ENCODE measurements at places on chromosomes 12 and 14.

- no peak for DNase-seq
These were observed 14.2 kb downstream of the APPL2 start for GRCh38 chr12:105221583-105222283.

GRCh38 chr14:23697680-23698079 lies 61.5 kb downstream of the DHRS2 start:
- no peak for DNase-seq

DNA sequence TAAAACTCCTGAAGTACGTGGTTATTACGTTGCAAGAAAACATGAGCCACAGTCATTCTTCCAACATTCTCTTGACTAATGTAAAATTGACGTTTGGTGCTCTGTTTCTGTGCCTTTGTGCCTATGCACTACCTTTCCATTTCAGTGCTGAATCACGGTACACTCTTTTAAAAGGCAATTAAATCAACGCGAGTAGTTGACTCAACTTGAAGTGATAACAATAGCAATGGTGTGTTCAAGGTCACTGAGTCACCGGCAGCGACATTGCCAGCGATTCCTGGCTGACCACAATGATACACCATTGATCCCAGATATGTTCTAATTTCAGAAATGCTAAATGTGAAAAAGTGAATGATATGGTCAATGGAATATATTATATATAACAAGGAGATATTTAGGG lies 17.8 kb downstream of the AK7 start:
- DNase-seq: no peak

DNA sequence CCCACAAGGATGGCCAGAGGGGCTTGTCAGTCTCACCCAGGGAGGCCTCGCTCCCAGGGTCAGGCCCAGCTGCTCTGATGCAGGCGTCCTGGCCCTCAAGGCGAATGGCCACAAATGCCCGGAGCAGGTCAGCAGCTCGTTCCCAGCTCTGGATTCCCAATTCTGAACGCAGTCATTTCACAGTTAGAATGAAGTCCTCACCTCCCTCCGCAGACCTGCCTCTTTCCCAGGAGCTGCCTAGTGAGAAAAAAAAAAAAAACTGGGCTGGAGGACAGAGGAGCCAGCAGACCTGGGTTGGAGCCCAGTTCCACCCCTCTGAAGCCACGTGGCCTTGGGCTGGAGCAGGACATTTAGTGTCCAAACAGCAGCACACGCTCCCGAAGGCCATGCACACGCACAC lies 62.2 kb upstream of the DIO3 start:
- no peak for DNase-seq

DNA sequence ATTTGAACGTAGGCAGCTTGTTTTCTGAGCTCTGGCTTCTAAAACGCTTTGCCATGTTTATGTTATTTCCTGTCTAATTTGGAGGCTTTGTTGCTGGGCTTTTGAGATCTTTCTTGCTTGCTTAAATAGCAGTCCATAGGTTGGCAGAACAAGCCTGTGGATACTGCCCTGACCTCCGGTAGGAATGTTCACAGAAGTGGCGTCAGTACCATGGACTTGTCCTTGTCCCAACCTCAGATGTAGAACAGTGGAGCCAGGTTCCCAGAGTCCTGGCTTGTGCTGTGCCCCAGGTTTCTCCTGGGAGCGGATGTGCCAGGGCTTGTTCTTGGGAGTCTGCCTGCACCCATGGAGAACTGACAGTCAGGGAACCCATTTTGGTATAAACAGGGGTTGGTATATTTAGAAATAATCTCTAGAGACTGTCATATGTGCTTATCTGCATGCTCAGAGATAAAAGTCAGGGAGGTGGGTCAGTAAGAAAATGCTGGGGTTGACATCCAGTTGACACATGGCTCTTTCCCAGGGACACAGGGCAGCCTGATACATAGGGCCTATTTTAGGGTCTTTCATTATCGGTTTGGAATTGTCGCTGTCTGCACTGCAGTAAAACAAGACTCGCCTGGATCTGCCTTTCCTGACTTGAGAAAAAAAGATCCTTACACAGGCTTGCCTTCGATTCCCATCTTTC lies 22.9 kb downstream of the CACNA1C start:
- no peak for DNase-seq

DNA sequence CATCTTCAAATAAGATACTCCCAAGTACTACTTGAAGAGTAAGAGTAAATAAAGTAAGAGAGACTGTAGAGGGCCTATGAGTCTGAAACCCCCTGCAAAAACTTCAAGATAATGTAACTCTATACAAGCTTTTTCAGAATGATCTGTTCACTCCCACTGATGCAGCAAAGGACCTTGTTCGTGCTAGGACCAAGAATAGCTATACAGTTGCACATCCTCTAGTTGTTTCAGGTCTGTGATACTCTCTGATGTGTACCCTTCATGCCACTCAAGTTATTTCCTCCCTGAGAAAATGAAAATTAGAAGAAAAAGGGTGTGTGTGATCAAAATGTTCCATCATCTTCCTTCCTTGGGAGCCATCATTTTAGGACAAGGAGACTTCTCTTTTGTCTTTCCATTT lies 204.4 kb downstream of the ALX1 start:
- no peak for DNase-seq
